ENCODE measurements at places on chromosomes 7 and 10.

DNA sequence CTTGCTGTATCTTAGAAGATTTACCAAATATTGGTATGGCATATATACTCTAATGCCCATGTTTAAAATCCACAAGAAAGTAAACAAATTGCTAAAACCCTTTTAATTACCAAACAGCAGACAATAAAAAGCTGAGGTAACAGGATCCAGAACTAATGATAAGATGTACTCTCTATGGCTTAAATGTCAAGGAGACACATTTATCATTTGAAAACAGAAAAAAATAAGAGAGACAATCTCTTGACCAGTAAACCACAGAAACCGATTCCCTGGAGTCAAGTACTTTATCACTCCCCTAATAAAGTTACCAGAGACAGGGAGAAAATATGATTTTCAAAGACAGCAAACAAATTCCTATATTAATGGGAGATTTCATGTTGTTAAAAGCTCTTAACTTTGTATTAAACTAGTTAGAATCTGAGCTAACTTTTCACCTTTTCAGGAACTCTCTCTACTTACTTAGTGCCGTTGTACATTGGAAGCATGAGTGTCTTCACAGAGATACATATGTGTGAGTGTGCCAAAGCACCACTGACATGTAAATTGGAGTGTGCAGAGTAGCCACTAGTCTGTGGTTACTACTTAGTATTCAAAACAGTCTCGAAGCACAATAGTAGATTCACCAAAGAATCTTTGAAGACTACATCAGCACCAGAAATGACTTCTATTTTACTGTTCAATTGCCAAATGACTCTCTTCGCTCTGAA, 44.2 kb downstream of the TSPAN12 start:
- DNase-seq = no peak

GRCh38 chr10:31739711-31740110, 188.9 kb downstream of the ARHGAP12 start:
- DNase-seq = peak; percentile 43

- no peak for DNase-seq
Measured at GRCh38 chr10:86665868-86666267, 2.4 kb upstream of the LDB3 start.

- peak; percentile 10 for DNase-seq
Measured at GRCh38 chr10:130137090-130137448, 878 bp downstream of the GLRX3 start.

GRCh38 chr10:63464402-63465292, 1.1 kb downstream of the JMJD1C start:
- DNase-seq = no peak

- no peak for DNase-seq
Measured at GRCh38 chr10:3480281-3480989, 304.6 kb downstream of the KLF6 start.

DNA sequence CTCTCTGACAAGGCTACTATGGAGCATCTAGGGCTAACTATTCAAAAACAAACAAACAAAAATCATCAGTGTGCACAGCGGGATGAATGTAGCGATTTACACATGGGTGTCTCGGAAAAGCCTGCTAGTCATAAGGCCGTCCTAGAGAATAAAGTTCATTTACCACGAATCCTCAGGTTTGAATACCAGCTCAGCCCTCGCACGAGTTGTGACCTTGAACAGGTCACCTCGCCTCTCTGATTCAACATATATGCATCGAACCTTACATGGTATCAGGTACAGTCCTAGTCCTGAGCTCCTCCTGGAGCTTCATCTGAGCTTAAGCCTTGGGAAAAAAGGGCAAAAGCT, 572 bp downstream of the ATP5MF start:
- DNase-seq = no peak

- DNase-seq = no peak
Measured at GRCh38 chr10:121583857-121584256, 14.4 kb downstream of the FGFR2 start.

DNA sequence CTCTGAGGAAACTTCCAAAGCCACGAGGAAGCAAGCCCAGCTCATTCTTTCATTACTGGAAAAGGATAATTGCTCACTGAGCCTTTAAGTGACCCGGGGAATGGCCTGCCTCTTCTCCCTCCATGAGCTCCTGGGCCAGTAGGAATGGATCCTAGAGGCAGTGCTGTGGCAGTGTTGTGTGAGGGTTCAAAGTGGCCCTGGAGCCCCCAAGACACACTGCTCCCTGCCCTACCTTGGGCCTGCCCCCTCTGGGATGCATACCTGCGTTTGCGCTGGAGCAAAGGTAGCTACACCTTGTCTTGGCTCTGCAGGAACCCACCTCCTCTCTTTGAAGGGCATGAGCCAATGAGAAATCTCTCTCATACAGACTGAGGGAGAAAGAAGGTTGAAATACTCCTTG, 115.8 kb upstream of the ANLN start:
- no peak for DNase-seq

DNA sequence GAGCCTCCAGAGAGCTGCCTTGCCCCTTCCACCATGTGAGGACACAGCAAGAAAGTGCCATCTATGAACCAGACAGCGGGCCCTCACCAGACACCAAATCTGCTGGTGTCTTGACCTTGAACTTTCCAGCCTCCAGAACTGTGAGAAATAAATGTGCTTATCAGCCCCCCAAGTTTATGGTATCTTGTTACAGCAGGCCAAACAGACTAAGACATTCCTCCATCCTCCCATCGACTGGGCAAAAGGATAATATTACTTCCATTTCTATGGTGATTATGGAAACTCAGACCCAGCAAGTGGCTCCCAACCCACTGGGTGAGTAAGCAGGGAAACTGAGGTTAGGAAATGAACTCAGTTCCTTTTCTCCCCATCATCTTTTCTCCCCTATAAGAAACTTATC, 288.4 kb downstream of the KCNMA1 start:
- DNase-seq = no peak

- no peak for DNase-seq
Measured at GRCh38 chr10:55630491-55631056, 730.5 kb downstream of the ZWINT start.

DNA sequence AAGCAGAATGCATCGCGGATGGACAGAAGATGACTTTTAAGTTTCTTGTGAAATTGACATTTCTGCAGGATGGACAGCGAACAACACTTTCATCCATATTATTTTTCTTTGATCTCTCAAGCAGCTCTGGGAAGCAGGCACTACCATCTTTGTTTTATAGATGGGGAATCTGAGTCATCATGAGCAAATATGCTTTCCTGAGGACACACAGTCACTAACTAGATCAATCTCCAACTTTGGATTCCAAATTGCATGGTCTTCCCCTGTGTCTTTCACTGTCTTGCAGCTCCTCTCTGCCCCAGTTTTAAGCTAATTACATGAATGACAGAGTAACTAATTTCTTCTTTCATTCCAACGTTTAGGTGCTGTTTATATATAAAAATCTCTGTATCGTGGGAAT, 201.5 kb downstream of the ADAM12 start:
- DNase-seq = no peak

DNA sequence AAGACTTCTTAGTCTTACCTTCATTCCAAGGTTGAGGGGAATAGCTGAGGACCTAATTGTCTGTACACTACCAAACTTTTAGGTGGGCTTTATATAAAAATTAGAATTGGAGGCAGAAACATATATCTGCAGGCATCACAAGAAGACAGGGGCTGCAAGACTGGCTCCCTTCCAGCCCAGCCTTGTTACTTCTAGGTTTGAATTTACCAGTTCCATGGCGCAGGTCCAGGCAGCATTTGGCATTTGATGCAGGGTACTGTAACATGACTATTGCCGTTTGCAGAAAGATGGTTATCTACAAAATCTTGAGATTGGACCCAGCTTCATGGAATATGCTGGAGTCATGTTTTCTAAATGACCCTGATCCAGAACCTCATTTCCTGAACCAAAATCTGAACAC, 105.4 kb upstream of the RHOBTB1 start:
- DNase-seq = no peak
